ENCODE measurements at places on chromosomes 2 and 18.

DNA sequence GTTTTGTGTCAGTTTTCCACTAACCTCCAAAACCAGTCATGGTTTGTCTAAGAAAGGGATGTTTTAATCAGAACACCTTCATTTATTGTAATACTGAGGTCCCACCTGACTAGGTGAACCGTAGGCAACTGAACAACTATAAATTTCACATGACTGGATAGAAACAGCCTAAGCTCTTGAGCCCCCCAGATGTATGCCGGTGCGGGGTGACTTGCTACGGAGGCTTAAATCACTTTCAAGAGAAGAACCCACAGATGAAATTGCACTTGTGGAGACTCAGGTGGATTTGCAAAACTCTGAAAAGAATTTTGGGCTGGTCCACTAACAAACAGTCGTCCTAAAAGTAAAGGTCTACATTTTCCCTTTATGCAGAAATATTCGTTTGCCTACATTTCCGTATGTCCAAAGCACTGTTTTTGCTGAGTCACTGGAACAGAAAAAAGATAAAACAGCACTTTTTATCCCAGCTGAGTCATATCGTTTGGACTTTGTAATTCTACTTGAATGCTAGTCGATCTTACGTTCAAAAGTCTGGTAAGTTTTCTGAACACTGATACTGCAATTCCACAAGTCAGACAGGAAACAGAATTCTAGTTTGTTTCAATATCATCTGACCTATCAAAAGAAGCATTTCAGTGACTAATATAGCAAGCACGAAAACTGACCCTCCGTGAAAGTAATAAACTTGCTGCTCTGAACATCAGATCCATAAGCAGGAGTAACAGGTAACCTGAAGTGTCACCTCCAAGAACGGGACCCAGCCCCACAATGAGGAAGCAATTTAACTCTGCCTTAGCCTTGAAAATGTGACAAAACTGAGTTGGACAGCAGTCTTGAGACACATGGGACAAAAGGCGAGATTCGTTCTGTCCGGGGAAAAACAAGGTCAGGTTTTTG, 18.1 kb downstream of the ZNF516 start:
- no peak for DNase-seq

GRCh38 chr2:227368574-227368973, 10.5 kb downstream of the TM4SF20 start:
- no peak for DNase-seq

- DNase-seq = no peak
Measured at GRCh38 chr2:210630873-210631560, 74.6 kb downstream of the CPS1 start.

GRCh38 chr2:33011373-33011772, 64.6 kb downstream of the LTBP1 start:
- DNase-seq = no peak

GRCh38 chr2:179550214-179550613, 285.6 kb upstream of the SESTD1 start:
- no peak for DNase-seq

DNA sequence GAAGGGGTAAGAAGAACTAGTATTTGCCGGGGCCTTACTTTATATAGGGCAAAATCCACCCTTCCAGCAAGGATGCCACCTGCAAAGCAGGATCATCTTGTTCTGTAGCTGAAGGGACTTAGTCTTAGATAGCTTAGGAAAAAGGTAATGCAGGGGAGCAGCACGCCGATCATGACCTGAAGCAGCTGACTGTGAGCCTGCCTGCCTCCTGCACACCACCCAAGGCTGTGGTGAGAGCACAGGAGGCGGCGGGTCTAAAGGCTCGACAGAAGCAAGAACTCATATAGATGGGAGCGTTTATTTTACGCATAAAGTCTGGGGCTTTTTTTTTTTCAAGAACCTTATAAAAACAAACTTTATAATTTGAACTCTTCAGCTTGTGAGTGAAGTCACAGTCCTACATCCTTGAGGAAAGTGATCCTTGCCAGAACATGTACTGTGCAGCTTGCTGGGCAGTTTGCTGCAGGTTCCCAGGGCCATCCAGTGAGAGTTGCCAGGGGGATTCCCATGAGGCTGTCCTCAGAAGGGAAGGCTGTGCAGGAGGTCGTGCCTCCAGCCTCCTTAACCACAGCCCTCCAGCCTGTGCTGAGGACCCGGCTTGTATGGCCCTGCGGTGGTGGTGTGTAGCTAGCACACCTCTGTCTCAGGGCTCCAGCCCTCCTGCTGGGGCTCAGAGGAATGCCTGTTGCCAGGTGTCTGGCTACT, 92.1 kb downstream of the RNF144A start:
- DNase-seq = no peak

Data from activated T-cell treated with anti-CD3 and anti-CD28 coated beads, Interleukin-2, amount 50 U/mL, for 48 hours (primary cell).